ENCODE measurements at places on chromosomes 5 and 9.

- no peak for DNase-seq
Measured at GRCh38 chr9:124038790-124039633, 27.4 kb downstream of the LHX2 start.

DNA sequence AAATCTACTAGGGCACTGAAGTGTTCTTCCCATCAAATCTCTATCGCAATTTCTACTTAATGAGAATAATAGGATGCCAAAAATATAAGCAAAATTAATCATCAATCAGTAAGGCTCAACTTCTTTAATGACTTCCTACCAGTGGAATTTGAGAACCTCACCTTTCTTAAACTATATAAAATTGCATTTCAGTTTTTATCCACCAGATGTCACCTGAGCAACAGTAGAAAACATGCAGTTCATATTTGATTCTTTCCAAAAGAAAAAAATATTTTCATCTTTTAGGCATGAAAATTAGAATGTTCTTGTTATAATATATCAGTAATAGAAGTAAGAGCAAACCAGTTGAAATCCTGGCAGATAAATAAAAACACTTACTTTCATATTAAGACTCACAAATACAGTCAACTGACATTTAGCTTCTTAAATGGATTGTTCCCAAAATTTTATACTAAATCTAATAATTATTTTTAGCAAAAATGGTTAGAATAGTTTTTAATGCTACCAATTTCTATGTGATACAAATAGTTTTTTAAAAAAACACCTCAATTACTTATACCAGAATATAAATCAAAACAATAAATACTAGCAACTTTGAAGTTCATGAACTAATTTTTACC, 13.4 kb upstream of the CCDC112 start:
- no peak for DNase-seq

DNA sequence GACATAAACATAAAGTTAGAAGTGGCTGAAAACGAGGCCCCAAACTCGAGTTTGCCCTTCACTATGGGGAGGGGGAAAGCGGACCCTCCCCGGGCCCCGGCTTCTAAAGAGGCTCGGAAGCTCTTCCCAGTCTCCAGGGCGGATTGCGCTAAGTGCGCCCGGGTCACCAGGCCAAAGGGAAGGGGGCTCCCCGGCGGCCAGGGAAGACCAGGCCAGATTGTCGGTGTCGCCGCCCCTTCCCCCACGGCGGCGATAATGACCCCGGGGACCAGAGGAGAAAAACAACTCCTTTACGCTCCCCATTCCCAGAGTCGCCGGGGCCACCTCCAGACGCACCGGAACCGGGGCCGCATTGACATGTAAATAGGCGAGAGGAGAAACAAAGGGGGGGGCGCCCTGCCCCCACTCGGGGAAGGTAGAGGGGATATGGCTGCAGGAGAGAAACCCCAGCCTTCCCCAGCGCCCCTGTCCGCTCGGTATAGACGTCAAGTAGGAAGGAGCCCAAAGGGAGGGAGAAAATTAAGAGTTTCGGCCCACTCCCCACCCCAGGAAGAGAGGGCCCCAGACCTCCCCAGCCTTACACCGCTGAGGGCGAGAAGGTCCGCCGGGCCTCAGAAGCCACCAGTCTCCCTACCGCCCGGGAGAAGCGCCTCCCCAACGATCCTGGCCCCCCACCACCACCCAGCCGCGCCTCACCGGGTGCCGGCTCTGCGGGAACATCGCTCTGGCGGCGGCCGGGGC, 1.7 kb downstream of the TLE1 start:
- no peak for DNase-seq

DNA sequence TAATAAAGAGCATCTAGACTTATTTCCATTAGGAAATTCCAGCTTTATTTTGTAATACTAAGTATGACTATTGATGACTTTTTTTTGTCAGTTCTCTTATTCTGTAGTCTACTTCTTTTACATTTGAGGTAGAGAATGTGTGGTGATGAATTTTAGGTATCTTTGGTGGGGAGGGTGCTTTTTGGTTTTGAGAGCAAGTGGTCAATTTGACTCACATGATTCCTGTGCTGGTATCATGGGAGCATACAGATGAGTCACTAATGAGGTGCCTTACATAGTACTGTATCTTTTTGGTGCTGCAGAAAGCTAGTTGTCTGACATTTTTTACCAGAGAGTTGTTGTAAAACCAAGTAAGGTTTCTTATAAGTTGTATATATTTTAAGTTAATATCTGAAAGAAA, 35.3 kb downstream of the ERBIN start:
- no peak for DNase-seq

DNA sequence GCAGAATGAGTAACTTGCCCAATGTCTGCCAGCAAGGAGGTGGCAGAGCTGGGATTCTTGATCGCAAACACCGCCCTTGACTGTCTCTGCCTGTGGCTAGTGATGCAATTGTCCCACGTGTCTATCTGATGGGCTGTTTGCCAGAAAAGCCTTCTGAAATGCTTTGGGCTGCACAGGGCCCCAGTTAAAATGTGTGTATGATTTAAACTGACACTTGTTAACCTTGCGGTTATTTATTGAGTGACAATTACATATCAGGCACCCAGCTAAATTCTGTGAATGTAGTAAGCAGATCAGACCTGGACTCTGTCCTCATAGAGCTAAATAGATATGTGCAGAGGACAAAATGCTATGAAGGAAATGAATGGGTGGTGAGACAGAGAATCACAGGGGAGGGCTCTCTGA, 11.6 kb upstream of the IL12B start:
- DNase-seq: no peak

GRCh38 chr9:84862810-84863287, 193.3 kb downstream of the NTRK2 start:
- no peak for DNase-seq

DNA sequence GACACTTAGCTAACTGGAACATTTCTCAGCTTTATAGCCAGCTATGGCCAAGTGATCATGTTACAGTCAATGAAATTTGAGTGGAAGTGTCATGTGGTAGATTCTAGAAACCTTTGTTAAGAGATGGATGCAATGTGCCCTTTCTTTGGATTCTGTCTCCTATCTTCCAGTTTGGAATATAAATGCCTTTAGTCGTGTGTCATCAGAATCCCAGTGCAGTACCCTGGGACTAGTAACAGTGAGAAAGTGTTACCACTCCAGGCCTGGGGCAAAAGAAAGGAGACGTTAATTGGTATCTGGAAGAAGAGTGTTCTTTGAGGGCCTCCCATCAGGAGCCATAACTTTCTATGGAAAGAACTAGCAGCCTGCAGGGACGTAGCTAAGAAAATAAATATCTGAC, 149.6 kb downstream of the SNX18 start:
- no peak for DNase-seq

DNA sequence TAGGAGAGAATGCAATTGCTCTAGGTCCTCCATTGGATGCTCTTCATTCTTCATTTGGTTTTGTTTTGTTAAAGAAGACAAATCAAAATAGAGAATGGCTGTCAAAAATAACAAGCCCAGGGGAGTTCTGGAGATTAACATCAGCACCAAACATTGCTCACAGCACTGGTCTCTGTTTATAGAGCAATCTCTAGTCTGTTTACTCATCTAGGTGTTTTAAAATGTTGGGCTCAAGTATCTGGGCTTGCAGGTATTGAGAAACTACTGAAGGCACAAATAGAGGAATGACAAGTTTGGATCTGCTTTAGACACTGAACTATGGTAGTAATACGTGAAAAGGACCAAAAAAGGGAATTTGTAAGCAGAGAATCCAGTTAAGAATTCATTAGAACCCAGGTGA, 77.0 kb upstream of the TMC1 start:
- no peak for DNase-seq

DNA sequence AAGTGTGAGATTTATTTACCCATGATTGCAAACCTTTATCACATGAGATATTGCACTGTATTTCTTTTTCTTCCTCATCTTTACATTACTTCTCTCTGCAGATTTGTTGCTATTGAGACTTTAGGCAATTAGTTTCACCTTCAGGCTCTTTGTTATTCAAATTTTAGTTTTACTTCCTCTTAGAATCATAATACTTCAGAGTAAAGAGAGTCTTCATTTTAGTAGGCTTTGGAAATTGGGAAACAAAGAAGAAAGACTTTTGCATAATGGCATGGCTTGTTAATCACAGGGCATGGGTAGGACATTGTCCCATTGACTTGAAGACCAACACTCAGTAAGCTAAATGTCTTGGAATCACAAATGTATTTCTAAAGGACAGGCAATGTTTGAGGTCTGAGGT, 1.2 kb upstream of the PCDHGA5 start:
- DNase-seq: no peak

GRCh38 chr5:14830210-14831005, 41.2 kb downstream of the ANKH start:
- DNase-seq: no peak

DNA sequence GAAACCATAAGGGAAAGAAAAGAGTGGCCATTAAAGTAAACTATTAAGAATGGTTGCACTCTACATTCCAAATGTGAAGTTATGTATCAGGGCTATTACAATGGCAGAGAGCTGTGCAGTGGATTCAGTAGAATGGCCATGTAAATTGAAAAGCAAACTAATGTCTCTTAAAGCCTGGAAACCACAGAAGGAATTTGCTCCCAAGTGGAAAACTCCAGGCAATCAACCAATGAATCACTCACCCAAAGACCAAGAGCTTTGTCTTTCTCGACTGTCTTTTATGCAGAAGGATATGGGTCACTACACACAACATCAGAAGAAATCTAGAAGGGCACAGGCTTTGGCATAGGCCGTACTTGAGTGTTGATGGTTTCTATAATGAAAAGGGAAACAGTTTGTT, 114.9 kb downstream of the TLE1 start:
- DNase-seq: no peak

GRCh38 chr5:109756543-109757185, 66.9 kb downstream of the MAN2A1 start:
- no peak for DNase-seq

DNA sequence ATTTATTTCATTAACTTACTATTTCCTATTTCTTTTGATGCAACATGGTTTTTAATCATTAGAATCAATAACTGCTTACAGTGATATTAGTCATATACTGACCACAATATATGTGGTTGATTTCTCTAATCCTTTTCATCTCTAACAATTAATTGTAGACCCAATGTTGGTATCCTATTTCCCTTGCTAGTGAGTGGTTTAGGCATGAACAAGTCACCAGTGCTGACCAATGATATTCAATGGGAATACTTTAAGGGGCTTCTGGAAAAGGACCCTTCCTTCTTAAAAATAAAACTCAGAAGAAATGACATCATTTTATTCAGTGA, 672.4 kb upstream of the GRAMD2B start:
- no peak for DNase-seq

- DNase-seq: no peak
Measured at GRCh38 chr5:142098931-142099330, 9.6 kb upstream of the NDFIP1 start.

- no peak for DNase-seq
Measured at GRCh38 chr5:115940080-115940810, 22.0 kb upstream of the LVRN start.

DNA sequence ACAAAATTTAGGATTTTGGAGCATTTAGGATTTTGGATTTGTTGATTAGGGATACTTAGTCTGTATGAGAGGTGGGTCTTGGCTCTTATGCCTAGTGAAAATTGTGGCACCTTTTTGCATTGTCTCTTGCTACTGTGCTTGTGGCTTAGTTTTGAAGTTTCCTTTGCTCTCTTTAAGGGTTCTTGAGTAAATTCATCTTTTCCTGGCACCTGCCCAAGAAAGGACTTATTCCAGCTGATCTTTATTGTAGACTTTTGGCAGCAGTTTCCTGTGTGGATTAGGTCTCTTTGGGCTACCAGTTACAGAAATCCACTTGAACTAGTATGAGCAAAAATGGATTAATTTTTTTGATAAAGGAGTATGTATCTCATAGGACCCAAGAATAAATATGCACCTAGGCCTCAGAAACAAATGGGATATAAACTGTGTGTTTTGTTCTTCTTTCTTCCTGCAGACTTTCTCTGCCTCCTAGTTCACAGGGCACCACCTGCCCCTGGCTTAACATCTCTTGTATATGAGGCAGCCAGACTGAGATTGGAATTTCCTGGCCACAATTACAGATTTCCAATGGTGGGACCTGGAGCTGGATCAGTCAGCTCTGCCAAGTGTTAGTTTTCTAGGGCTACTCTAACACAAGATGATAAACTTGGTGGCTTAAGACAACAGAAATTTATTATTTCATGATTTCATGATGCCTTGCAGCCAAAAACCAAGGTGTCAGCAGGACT, 44.6 kb downstream of the FOCAD start:
- no peak for DNase-seq

DNA sequence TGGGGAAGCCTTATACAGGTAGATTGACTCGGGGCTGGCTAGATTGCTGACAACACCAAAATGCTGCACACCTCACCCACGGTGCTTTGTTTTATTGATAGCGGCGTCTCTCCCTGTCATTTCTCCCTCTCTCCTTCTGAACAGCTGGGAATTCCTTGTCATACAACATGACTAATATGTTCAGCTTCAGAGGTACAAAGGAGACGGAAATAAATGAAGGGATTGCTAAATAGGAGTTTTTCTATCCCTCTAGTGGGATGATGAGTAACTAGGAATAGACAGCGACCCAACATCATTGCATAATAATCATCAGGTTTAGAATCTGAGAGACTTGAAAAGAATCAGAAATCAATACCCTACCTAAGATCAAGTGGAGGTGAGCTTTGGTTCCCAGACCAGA, 337.7 kb upstream of the PANK3 start:
- DNase-seq: no peak

DNA sequence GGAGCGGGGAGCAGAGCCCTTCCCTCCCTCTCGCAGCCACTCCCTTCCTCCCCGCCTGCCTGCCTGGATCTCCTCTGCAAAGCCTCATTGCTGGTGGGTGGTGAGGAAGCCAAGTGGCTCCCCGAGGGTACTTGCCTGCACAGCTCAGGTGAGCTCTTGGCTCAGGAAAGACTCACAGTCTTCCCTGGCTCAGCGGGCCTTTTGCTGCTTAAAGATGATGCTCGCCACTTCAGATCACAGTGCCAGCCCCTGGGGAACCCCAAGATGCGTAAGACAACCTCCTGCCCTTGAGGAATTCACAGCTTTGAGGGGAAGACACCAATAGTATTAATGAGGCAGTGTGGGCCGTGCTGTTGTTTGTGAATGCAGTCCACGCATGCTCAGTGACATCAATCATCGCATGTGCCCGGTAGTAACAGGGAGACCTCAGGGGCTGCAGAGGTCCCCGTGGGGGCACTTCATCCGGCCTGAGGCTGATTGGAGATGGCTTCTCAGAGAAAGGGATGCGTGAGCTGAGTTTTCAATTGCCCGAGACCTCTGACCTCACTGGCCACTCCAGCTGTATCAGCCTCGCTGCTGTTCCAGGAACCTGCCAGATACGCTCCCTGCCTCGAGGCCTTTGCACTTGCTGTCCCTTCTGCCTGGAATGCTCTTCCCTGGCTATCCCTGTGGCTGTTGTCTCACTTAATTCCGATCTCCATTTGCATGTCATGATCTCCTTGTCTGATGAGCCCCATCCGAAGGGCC, 36.8 kb downstream of the ERGIC1 start:
- DNase-seq: no peak
